Ovary (tissue), 10 donors: ENCODE measurements at places on chromosomes 5 and 9.

- DNase-seq = no peak
Measured at GRCh38 chr5:159102311-159102934, 2.7 kb upstream of the EBF1 start.

GRCh38 chr5:142749321-142749720, 20.9 kb upstream of the ARHGAP26 start:
- DNase-seq = no peak

DNA sequence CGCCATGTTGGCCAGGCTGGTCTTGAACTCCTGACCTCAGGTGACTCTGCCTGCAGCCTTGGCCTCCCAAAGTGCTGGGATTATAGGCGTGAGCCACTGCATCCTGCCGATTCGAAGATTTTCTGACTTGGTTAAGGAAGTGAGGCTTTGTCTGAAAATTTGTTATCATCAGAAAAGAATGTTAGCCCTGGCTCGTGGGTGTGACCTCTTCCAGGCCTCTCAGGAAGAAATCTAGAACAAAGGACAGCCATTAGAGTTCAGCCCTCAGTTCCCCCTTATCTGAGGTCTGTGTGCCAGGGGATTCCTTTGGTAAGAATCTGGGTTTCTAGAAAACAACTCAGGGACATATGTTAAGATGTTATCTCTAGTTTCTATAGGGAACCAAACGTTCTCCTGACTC, 6.2 kb downstream of the OR2S2 start:
- no peak for DNase-seq

- no peak for DNase-seq
Measured at GRCh38 chr9:5438301-5439162, 807 bp upstream of the PLGRKT start.

GRCh38 chr5:59420596-59420995, 472.9 kb downstream of the PDE4D start:
- DNase-seq = no peak

GRCh38 chr5:11785771-11786352, 118.4 kb downstream of the CTNND2 start:
- no peak for DNase-seq

DNA sequence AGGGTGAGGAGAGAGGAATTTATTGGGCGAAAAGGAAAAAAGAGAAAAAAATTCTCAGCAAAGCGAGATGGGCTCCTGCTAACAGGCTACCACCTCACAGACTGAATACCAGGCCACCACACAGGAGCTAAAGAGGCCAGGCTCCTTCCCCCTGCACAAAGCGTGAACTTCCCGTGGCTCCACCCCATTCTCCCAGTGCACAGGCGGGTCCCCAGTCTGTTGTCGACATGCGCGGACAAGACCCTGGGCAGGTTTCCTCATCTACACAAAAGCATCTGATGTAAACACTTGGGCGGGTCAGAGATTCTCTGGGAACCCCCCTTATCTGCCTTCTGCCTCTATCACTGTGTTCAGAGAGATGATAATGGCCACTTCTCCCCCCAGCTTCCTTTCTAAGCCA, 34.2 kb downstream of the IL31RA start:
- no peak for DNase-seq

GRCh38 chr9:109471475-109472393, 26.4 kb downstream of the PTPN3 start:
- DNase-seq = no peak

GRCh38 chr9:110926828-110927487, 111.3 kb downstream of the LPAR1 start:
- DNase-seq = no peak

DNA sequence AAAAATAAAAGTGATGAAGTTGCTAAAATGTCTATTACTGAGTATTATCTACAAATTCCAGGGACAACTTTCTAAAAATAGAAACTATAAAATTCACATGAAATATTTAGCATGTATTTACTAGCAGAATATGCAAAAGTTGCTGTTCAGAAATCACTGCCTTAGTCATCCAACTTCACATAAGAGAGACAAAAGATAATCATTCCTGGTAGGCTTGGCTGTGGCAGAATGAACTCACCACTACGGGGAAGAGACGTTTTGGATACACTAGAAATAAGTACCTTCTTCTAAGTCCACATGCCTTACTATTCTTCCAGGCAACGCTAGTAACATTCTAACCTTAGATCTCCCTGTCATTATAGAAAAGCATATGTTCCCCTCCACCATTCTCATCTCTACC, 272.2 kb downstream of the BNC2 start:
- DNase-seq = no peak

- DNase-seq = no peak
Measured at GRCh38 chr5:587403-587802, 24.7 kb upstream of the CEP72 start.

DNA sequence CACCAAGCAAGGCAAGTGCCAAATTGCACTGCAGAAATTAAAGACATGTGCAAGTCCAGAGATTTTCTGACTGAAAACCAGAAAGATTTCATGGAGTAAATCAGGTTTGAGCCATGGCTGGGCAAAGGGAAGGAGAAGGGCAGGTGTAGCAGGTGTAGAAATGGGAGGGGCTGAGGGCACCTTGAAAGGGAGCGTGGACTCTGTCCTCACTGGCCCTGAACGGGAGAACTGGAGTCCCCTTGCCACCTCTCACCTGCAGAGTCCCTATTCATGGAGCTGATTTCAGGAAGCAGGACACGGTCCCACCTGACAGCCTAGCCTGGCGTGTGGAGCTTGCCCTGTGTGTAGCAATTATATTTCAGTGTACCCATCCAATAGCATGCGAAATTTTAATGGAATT, 46.3 kb downstream of the UBE2QL1 start:
- DNase-seq = no peak

DNA sequence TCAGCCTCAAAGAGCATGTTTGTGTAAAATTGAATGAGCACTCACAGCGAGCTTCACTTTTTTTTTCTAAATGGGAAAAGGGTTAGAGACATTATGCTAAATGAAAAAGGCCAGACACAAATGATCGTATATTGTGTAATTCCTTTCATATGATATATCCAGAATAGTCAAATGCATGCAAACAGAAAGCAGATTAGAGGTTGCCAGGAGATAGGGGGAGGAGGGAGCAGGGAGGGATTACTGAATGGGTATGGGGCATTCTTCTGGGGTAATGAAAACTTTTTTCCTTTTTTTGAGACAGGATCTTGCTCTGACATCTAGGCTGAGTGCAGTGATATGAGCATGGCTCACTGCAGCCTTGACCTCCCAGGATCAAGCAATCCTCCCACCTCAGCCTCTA, 47.1 kb downstream of the DMAC1 start:
- DNase-seq = no peak

- DNase-seq = no peak
Measured at GRCh38 chr5:112388074-112388473, 31.0 kb downstream of the EPB41L4A start.

DNA sequence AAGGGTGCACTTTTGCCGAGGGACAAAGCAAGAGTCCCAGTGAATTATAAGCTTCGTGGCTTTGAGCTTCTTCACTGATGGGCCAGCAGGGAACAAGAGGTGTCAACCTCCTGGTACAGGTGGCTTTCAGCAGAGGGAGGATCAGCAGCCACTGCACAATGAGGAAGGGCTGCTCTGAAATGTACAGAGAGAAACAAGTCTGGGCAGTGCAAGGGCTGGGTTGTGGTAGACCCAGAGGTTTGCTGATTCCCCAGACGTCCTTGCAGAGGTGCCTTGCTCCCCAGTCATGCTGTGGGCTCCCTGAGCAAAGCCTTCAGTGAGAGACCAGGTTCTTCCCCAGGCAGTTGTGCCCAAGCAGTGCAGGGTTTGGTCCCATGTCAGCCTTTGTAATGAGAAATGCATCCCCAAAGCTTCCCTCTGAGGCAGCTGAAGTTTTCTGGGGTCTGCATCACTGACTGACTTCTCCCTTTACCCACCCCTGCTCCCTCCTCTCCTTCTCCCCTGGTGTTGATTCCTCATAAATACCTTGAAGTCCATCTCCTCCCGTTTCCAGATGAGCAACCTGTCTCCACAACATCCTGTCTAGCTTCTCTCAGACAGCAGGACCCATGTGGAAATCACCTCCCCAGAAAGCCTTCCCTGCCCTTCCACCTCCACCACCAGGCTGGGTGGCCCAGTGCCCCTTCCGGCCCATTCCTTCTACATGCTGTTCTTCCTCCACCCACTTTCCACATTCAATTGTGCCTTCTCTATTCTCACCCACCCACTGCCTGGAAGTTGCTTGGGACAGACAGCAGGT, 599.6 kb upstream of the ADAMTS16 start:
- DNase-seq = no peak

- DNase-seq = no peak
Measured at GRCh38 chr5:44022622-44023021, 366.6 kb downstream of the FGF10 start.

GRCh38 chr9:97993000-97993399, 9.9 kb downstream of the ANP32B start:
- no peak for DNase-seq

- DNase-seq = no peak
Measured at GRCh38 chr9:30522486-30522885, 1862.0 kb upstream of the ACO1 start.
